Lower lobe of right lung (tissue), 2 donors: ENCODE measurements at places on chromosomes 3 and 15. TPM values are rescaled to one million over a fixed set of nuclear protein-coding genes. Genes with fewer than 3 reads are reported as not detected.

The PLSCR1 gene
- 194 TPM for total RNA-seq

The GHSR gene
- not detected for total RNA-seq

The ANKRD63 gene
- total RNA-seq: not detected

The GRM2 gene
- total RNA-seq: 0.15 TPM

The SLC6A11 gene
- not detected for total RNA-seq

The MYL3 gene
- 2.0 TPM for total RNA-seq

The CEP152 gene
- 6.5 TPM for total RNA-seq

The PIGX gene
- 14.1 TPM for total RNA-seq

The LMAN1L gene
- total RNA-seq: not detected

The ALDH1L1 gene
- total RNA-seq: 2.8 TPM

The CYP8B1 gene
- not detected for total RNA-seq

The KY gene
- total RNA-seq: 0.24 TPM

The MUC20 gene
- total RNA-seq: 14.3 TPM

The ENTPD3 gene
- 4.3 TPM for total RNA-seq

The TRANK1 gene
- total RNA-seq: 36.9 TPM

The SLC9A9 gene
- 15.6 TPM for total RNA-seq

The SNX22 gene
- total RNA-seq: 17.4 TPM

The RBP2 gene
- 3.1 TPM for total RNA-seq

The ZNF385D gene
- total RNA-seq: 2.9 TPM

The C3orf22 gene
- total RNA-seq: not detected

The SCN5A gene
- 0.24 TPM for total RNA-seq

The BRPF1 gene
- total RNA-seq: 22.3 TPM

The CEP97 gene
- 8.0 TPM for total RNA-seq

The CNTN4 gene
- total RNA-seq: 10.4 TPM

The NLGN1 gene
- total RNA-seq: 3.9 TPM

The TIMP4 gene
- total RNA-seq: 5.2 TPM

The SOX14 gene
- total RNA-seq: not detected

The ARPP19 gene
- total RNA-seq: 150 TPM

The GNAI2 gene
- total RNA-seq: 372 TPM

The GALNT15 gene
- 9.8 TPM for total RNA-seq

The RABL3 gene
- total RNA-seq: 24.5 TPM

The THAP10 gene
- total RNA-seq: 2.4 TPM

The TMCO5A gene
- total RNA-seq: not detected

The CLRN1 gene
- not detected for total RNA-seq

The CP gene
- 48.9 TPM for total RNA-seq

The GRK7 gene
- not detected for total RNA-seq

The DUOXA2 gene
- not detected for total RNA-seq

The NME9 gene
- 3.5 TPM for total RNA-seq

The FYCO1 gene
- 40.9 TPM for total RNA-seq

The SCAMP2 gene
- 122 TPM for total RNA-seq

The SLC28A2 gene
- 0.21 TPM for total RNA-seq

The CCDC191 gene
- 6.4 TPM for total RNA-seq

The POLR2H gene
- total RNA-seq: 53.3 TPM

The MUC4 gene
- total RNA-seq: 7.9 TPM

The GOLGA6L7 gene
- total RNA-seq: not detected

The SYNPR gene
- total RNA-seq: not detected

The C2CD4B gene
- total RNA-seq: 2.6 TPM
